Mucosa of descending colon (tissue), 3 donors: ENCODE measurements at places on chromosomes 5 and 9. TPM values are rescaled to one million over a fixed set of nuclear protein-coding genes. Genes with fewer than 3 reads are reported as not detected.

NDUFA8 gene
- total RNA-seq, result 66.9 TPM

DNA sequence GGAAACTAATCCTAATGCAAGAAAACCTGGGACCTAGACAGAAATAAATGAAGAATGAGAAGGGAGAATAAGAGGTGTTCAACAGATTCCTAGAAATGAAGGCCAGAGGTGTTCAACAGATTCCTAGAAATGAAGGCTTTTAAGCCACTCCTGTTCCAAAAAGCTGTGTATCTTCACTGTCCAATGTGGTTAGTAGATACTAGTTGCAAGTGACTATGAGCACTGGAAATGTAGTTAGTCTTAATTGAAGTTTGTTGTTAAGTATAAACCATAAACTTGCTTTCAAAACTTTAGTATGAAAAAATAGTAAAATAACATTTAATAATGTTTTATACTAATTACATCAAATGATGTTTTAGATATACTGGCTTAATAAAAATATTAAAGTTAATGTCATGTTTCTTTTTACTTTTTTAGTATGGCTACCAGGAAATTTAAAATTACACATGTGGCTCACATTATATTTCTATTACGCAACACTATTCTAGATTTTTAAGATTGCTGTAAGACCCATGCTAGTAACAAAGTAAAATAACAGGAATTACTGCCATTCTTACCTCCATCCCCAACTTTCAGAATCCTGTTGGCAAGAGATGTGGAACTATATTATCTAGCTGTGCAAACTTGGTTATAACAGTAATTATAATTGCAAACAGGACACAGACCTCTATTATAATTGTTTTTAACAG, 57.5 kb downstream of the RICTOR start:
- DNase-seq, result no peak

IL4 gene
- not detected for total RNA-seq

DNA sequence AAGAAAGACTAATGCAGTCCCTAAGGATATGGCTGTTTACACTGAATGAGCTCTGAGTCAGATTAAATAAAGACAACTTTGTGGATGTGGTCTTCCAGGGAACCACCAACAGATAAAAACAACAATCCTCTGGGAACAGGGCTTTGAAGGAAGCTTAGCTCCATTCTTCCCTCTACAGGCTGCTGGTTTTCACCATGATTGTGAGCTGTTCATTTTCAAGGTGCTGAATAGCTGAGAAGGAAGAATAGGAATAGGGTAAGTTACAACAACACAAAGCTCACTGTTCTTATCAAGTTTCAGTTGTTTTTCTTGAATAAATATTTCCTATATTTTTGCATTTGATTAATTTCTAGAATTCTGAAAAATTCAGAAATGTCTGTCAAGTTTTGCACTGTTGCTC, 25.9 kb upstream of the PTAR1 start:
- DNase-seq, result no peak

- no peak for DNase-seq
Observed at GRCh38 chr9:92704528-92704927, 34.6 kb upstream of the IPPK start.

DNA sequence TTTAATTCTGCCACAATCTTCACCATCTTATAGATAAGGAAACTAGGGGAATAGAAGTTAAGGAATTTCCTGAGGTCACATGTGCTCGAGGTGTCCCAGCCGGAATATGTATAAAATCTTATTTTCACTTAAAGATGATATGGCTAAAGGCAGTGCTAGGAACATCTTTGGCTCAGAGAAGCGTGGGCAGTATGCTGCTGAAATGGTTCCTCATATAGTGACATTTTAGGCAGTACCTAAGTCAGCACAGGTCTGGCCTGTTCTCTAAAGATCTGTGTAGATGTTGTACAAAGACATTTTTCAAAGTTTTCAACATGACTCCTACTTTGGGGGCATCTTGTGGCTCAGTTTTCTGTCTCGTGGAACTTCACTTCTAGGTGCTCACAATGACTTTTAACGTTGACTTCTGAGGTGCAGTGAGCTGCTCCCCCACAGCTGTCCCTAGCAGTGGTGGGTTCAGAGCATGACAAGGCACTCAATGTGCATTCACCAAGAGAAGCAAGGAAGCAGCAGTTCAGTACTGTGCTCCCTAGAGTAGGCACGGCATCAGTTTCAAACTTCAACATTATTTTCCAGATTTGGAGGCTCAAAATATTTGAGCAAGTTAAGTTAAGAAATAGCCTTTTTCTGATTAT, 40.3 kb downstream of the TNFAIP8 start:
- no peak for DNase-seq

DNA sequence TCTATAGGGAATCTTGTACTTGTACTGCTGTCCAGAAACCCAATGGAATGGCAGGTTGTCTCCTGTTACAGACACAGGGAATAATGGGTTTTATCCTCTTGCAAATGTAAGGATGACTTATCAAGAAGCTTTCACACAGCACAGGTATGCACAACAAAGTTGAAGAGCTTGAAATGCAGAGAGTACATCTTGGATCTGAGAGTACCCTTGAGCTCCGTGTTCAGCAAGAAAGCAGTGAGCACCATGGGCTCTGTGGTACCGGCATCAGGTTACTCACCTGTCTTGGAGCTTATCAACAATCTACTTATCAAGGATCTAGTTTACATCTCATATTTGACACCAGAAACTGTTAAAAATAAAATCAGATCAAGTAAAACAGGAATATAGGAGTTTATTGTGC, 22.0 kb upstream of the EMB start:
- no peak for DNase-seq
